ENCODE measurements at places on chromosomes 1 and 21. TPM values are rescaled to one million over a fixed set of nuclear protein-coding genes. Genes with fewer than 3 reads are reported as not detected.

The SYTL1 gene
- 0.50 TPM for total RNA-seq

The GBP4 gene
- 0.02 TPM for total RNA-seq

The SETD4 gene
- total RNA-seq, result 12.7 TPM

The PLA2G2D gene
- total RNA-seq, result not detected

The NEK7 gene
- 21.3 TPM for total RNA-seq

The LRRC53 gene
- not detected for total RNA-seq

The CD160 gene
- total RNA-seq, result 0.10 TPM

The GNG4 gene
- total RNA-seq, result 15.4 TPM

All from A549 treated with CpdA at 1 μM for 4 hours (cell line).